ENCODE measurements at places on chromosomes 2 and 18. TPM values are rescaled to one million over a fixed set of nuclear protein-coding genes. Genes with fewer than 3 reads are reported as not detected.

Gene DSG1
- 0.34 TPM for polyA plus RNA-seq

Gene ARHGAP25
- polyA plus RNA-seq, result 5.9 TPM

Gene TAF1B
- 2.9 TPM for polyA plus RNA-seq

DNA sequence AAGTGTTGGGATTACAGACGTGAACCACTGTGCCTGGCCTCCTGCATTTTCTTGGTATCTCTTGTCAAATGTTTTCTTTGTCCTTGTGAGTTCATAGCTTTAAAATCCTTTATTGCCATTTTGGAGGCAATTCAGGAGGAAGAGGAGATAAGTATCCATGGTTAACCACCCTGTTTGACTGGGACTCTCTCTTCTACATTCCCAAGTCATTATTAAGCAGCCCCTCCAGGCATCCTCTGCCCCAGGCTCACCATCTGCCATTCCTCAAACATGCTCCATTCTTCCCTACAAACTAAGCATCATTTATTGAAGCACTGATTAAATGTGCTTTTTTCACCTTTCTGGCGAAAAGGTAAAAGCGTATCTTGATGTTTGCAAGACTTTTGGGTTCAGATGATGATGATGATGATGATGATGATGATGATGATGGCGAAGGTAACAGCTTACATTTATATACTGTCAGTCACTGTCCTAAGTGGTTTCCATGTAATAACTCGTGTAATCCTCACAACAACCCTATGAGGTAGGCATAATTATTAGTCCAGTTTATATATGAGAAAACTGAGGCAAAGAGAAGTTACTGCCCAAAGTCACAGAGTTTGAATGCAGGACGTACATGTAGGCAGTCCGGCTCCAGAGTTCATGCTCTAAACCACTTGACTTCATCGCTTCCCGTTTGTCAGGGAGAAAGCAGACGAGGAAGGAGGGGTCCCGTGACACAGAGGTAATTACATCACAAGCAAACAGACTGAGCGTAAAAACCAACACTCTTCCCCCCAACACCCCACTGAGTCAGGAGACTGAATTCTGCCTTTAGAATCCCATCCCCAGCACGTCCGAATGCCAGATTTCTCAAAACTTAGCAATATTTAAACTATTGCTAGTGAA, 69.7 kb upstream of the ACKR3 start:
- no peak for DNase-seq

DNA sequence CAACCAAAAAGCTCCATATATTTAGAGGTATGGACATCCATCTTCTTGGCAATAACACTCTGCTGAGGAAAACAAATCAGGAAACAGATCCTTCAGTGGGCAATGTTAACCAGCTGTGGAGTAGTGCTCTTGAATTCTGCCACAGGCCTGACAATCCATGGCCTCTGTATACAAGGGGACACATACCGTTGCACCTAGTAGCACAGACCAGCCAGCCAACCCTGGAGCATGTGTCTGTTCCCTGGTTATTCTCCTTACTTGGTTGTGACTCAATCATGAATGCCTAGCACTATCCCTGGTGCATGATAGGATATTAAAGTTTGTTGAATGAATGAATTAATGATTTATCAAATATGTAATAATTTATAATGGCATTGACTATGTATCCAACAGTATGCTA, 261.4 kb upstream of the MGAT5 start:
- no peak for DNase-seq

DNA sequence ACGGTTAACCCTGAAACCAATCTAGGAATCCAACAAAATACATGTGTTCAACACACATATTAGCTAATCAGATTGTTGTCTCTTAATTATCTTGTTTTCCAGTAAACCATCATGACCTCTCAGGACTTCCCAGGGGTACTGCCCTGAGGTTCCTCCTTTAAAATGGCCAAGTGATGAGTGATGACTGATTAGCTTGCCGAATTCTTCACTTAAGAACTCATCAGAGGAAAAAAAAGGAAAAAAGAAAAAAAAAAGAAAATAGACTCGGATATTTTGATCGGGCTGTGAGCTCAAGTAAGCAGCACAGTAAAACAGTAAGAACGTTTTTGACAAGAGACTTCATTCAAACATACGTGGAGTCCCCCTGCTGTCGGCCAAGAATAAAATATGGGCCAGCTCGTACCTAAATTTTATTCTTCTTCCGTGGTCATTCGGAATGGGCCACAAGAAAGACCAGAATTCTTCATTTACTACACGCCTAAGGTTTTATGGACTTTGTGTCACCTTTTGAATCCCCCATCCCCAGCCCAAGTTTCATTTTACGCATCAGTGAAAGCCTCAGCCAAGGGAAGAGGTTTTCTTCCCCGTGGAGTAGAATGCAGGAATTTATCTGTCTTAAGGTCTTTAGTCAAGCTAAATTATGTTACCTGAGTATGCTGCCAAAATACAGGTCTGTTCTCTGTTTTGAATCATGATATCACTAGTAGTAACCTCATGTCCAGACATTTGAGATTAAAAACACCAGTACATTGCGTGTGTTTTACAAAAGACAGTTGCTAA, 40.5 kb downstream of the COLEC12 start:
- no peak for DNase-seq

DNA sequence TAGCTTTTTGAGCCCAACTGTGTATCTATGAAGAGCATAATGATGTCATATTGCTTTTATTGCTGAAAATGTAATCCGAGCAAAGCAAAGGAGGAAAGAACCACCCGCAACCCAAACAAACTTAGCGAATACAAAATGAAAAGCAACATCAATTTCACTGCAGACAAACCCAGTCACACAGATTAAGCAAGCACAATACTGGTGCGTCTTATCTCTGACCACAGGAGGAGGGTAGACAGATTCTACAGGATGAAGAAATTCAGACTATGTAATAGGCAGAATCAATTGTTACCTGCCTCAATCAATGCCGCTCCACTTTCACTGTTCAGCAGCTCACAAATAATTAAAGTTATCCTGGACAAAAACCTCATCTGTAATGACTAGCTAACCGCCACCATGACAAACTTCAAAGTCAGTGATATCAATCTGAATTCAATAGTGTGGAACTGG, 115.5 kb upstream of the SP3 start:
- no peak for DNase-seq

DNA sequence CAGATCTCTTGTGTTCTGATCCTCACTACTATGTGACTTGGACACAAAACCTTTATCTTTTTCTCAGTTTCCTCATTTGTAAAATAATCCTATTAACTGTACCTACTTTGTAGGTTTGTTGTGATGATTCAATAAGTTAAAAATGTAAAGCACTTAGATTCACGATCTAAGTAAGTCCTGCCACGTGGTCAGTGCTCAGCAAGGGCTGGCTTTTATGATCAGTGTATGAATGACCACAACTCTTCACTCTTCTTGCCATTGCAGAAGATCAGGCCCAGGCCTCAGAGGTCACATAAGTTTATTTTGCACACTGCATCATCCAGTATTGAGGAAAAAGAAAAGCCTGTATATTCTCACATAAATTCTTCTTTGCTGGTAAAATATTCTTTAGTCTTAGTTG, 1192.5 kb upstream of the ACVR2A start:
- no peak for DNase-seq

All from right cardiac atrium (tissue), 5 donors.